ENCODE measurements at places on chromosomes 11 and 22. TPM values are rescaled to one million over a fixed set of nuclear protein-coding genes. Genes with fewer than 3 reads are reported as not detected.

GRCh38 chr11:85766721-85767161 is 44.2 kb downstream of the SYTL2 start:
- DNase-seq: no peak

GRCh38 chr11:37951996-37952395 is 1354.0 kb upstream of the RAG2 start:
- DNase-seq: no peak

- no peak for DNase-seq
Measured at GRCh38 chr22:22770881-22771280, 116.7 kb upstream of the IGLL5 start.

DNA sequence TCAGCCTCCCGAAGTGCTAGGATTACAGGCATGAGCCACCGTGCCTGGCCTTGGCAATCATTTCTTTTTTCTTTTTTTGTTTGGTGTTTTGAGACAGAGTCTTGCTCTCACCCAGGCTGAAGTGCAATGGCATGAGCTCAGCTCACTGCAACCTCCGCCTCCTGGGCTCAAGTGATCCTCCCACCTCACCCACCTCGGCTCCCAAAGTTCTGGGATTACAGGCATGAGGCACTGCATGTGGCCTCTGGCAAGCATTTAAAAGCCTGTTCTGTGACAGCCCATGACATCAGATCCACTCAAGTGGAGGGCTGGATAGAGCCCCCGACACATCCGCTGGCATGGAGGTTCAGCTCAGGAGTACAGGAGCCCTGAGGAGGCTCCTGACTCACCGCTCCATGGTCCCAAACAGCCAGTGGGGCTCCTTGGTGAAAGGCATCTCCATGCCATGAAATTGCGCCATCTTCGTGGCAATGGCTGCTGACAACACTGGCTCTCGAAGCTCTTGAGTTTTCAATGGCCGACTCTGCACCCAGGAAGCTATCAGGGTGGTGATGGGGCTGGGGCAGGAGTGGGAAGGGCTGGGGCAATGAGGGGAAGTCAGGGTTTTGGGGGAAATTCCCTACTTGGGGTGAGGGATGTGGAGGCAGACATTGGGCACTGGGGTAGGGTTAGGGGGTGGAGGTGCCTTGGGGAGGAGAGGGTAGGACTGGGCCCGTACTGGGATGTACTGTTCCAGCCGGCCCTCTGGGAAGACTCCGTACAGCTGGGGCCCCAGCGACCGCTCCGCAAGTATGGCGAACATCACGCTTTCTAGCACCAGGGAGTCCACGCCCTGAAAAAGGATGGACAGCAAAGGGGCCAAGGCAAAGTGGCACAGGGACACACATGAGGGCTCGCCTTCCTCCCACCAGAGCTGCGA is 1.4 kb downstream of the CHKB start:
- DNase-seq: no peak

- no peak for DNase-seq
Measured at GRCh38 chr11:43834286-43834685, 46.3 kb upstream of the ALKBH3 start.

DNA sequence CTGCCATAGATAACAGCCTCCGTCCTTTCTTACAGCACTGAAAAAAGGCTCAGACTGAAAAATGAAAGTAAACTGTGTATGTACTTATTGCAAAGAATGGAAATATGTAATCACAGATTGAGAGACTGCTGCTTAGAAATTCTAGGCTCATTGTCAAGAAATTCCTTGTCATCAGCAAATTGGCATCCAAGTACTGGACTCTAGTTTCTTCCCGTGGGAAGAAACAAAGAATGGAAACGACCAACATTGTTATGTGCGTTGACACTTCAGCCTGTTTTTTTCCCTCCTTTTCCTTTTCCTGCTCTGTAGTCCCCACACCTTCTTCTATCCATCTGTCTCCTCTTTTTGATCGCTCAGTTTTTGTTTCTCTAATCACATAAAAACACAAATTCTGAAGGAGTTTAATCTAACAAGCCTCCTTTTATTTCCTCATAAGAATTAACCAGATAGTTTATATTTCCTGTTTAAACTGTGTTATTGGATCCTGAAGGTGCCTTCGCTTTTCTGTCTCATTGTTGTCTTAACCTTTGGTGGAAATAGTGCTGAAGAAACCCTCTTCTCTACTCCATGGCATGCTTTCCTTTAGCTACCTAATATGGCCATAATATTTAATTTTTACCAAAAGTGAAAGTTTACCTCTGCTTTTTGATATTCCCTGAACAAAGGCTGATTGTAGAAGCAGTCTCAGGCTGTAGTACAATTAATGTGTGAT is 20.0 kb upstream of the CASP12 start:
- no peak for DNase-seq

GRCh38 chr11:101436511-101437142 is 147.2 kb downstream of the TRPC6 start:
- DNase-seq: peak; percentile 29

Gene CD6
- 196 TPM for total RNA-seq

Gene OR52N4
- total RNA-seq: 0.47 TPM

Gene HTR3A
- total RNA-seq: not detected

Gene UFD1
- 78.0 TPM for total RNA-seq
